ENCODE measurements at places on chromosomes 6 and 20. TPM values are rescaled to one million over a fixed set of nuclear protein-coding genes. Genes with fewer than 3 reads are reported as not detected.

DNA sequence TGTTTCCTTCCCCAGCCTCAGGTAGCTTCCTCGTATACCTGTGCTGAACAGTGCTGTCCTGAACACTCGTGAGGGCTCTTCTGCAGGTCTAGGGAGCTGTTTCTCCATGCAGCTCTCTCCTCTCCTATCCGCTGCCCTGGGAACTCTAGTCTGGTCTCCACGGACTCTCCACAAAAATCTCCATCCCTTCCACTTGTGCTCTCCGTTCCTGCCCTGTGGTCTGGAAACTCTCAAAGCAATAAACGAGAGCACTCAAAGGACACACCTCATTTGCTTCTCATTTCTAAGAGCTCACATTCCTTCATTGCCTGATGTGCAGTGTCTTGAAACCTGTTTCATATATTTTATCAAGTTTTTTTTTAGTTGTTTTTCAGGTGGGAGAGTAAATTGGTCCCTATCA, 235.9 kb upstream of the RGS17 start:
- no peak for DNase-seq

DNA sequence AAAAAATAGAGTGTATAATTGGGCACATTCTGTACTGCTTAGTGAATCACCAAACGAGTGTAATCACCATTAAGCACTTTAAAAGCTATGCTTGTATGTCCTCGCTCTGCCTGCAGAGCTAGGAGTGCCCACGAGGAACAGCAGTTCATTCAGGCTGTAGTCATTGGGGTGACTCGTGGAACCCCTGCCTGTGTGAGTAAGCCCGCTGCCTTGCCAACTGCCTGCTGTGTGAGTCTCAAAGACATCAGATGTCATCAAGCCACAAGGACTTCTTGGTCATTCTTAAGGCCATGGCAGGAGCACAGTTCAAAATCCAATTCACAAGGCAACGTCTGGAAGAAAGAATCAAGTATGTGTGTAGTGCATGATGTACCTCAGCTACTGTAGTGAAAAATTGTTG, 60.4 kb downstream of the FOXO3 start:
- no peak for DNase-seq

DNA sequence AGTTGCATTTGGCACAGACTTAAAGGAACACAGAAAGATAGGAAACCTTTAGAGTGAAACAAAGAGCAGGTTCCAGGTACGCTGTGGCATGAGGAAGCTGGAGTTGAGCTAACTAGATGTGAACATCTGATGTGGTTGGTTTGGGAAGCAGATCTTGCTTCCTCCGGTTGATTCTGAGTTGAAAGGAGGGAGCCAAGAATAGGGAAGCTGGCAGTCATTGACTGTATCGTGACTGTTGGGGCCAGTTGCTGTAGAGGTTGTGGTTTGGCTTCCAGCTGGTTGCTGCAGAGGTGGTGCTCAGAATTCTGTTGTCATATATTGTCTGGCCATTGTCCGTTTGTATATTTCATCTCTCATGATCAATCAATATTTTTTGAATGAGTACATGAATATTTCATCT, 325.9 kb downstream of the PLCB1 start:
- DNase-seq = no peak

- DNase-seq = no peak
Observed at GRCh38 chr6:12472601-12473038, 182.5 kb downstream of the EDN1 start.

GRCh38 chr20:651713-652614, 1.0 kb downstream of the SRXN1 start:
- no peak for DNase-seq

- no peak for DNase-seq
Observed at GRCh38 chr20:61461461-61461860, 209.4 kb downstream of the CDH4 start.

- DNase-seq = no peak
Observed at GRCh38 chr6:89045576-89045975, 35.0 kb upstream of the PNRC1 start.

DNA sequence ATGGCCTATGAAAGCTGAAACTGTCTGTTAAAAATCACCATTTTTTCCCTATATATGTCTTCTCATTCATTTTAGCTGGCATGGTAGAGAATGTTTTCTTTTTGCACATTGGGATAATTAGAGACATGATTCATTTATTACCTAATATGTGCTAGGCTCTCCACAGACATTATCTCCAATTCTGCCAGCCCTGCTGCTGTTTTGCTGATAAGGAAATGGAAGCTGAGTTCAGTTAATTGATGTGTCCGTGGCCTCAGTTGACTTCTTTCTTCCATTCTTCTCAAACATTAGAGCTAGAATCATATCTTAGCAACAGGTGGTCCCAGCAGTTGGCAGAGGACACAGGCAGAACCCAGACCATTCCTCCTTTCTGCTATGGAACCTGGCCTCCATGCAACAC, 644.1 kb upstream of the CITED2 start:
- DNase-seq = no peak

DNA sequence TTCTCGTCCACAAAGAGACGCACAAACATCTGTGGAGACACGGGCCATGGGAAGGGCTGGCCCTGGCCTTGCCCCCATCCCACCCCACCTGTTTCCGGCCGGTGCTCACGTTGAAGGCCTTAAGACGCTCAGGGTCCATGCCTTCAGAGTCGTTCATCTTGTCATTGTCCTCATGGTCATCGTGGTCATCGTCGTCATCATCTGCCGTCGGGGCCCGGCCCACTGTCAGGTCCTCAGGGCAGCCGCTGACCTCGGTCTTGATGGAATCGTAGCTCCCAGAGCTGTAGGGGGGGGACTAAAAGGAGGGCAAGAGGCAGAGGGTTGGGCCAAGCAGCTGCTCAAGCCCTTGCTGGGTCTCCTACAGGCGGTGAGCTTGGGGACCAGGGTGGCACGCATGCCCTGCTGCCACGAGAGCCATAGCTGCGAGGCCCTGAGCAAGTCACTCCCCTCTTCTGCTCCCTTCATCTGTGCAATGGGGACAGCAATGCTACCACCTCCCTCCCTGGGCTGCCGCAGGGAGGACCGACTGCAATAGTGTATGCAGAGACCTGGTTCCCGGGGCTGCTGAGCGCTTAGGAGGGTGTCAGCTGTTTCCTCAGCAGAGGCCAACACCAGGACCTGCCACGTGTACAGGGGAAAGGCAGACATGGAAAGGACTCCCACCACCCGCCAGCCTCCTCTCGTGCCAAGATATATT, 95.5 kb downstream of the ASXL1 start:
- DNase-seq = no peak

GRCh38 chr6:24149296-24149695, 23.3 kb downstream of the NRSN1 start:
- DNase-seq = no peak

DNA sequence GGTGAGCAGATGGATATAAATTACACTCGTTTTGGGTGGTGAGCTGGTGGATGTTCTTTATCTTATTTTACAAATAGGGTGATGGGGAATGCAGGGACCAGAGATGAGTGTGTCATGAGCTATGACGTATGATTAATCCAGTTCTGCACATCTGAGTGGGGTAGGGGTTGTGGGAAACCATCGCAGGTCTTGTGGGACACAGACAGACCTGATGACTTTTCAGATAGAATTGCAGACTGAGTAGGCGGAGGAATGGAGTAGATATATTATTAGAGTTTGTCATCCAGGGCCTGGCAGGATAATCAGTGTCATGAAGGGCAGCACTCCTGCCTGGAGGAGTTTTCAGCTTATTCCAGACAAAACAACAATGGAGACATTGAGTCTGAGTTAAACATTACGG, 12.9 kb upstream of the DSP start:
- no peak for DNase-seq

GRCh38 chr6:3723251-3723650, 28.3 kb downstream of the PXDC1 start:
- no peak for DNase-seq

GRCh38 chr6:43748765-43749164, 21.2 kb upstream of the VEGFA start:
- no peak for DNase-seq

DNA sequence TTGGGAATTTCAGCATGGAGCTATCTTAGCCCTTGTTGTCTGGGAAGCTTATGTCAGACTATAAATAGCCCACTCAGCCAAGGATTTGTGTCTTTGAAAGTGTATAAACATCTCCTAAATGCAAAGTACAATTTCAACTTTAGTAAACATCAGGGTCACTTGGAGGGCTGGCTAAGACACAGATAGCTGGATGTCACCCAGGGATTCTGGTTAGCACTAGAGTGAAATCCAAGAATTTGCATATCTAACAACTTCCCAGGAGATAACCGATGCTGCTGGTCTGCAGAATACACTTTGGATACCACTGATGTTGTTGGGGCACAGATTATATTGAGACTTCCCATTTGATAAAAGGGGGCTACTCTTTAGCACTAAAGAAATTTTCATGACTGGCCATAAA, 130.9 kb downstream of the PAX1 start:
- no peak for DNase-seq

- DNase-seq = no peak
Observed at GRCh38 chr6:165321555-165322145, 12.2 kb upstream of the C6orf118 start.

- DNase-seq = no peak
Observed at GRCh38 chr6:123404975-123405374, 231.8 kb downstream of the TRDN start.

- DNase-seq = no peak
Observed at GRCh38 chr20:52311209-52311794, 119.7 kb upstream of the ZFP64 start.

DNA sequence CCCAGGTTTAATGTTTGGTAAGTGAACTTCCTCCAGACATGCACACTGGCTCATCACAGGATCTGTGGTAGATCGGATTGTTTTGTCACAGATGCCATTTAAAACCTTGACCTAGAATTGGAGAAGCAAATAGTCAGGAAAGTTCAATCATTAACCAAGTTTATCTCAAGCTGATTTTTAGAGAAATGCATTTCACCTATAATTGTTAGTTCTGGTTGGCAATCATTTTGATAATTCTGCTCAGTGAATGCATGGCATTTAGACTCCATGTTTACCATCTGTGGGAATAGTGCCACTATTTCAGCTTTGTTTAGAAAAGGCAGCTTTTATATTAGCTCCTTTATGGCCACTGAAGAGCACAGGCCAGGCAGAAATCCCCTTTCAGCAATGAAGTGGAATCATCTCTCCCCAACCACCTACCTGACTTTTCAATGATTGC, 73.9 kb upstream of the IPCEF1 start:
- DNase-seq = no peak

DNA sequence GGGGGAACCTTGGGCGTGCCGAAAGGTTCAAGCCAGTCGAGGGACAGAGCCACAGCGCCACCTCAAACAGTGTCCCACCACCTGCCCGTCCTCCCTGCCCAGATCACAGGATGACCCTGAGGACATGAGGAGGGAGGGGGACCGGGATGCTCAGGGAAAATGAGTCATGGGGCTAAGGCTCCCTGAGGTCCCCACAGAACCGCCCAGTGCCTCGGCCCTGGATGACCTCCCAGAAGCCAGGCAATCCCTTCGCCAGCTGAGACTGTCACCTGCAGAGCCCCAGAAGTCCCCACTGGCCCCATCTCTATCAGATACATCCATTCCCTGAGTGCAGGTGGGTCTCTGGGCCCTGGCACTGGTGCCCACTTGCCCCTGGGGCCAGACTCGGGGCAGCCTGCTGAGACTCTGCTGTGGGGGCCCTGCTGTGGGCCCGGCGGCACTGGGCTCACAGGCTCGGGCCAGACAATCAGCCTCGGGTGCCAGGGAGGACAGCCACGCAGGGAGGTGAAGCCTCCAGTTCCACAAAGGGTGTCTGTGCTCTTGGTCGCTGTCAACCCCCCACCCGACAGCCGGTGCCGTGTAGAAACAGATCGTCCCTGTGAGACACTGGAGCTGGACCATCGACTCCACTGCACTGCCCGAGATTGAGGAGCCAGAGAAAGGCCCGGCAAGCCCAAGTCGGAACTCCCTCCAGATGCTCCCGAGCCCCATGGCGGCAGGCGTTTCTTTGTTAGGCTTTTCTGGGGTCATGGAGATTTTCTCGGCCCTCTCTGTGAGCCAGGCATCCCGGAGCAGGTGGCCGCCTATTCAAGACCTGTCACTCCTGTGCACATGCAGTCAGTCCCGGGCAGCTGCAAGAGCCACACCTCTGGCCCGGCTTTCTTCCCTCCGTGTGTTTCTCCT, 26.1 kb downstream of the PXDC1 start:
- no peak for DNase-seq

DNA sequence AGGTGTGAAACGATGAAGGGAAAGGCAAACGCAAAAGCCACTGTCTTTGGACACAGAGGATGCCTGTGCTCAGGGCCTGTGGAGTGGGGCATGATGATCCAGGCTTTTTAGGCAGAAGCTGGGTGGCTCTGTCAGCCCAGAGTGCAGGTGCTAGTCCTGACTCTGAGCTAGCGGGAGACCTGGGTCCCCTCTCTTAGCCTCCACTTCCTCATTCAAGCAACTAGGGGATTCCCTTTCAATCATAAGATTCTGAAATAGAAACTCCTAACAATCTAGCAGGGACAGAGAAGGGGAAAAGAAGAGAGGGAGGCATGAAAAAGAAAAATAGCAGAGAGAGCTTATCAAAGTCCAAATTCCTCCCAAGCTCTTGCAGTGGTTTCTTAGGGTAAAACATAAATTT, 7.6 kb upstream of the HIVEP2 start:
- DNase-seq = no peak

- no peak for DNase-seq
Observed at GRCh38 chr20:6231556-6231955, 108.7 kb upstream of the FERMT1 start.

DNA sequence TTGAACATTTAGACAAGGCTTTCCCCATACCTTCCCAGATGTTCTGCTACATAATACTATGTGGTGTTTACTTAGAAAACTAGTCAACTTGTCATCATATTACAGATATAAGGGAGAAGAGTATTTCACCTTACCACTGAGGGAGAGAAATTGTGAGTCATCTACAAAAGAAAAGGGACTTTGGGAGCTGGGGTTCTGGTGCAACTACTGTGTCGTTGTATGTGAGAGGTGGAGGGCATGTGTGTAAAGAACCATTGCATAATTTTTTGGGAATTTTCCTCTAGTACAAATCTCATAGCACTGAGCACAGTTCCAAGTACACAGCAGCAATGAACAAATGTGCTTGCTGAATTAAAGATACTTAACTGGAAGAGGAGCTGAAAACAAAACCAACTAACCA, 665.6 kb downstream of the DHX35 start:
- DNase-seq = no peak

Gene CALHM6
- total RNA-seq = not detected

Gene BPIFA1
- not detected for total RNA-seq

Gene MOG
- total RNA-seq = not detected

Gene DCDC2
- total RNA-seq = not detected

Gene APCDD1L
- not detected for total RNA-seq

Gene CDSN
- total RNA-seq = not detected

Gene EFCAB8
- total RNA-seq = not detected

Gene DEFB127
- total RNA-seq = not detected

Gene TRIM40
- total RNA-seq = not detected

Gene DYNLRB1
- total RNA-seq = 185 TPM

Gene KIAA1755
- 1.6 TPM for total RNA-seq

Gene HACE1
- 22.0 TPM for total RNA-seq

Gene BPIFB2
- total RNA-seq = not detected

Gene MEI4
- total RNA-seq = 0.86 TPM

Gene ZDHHC14
- total RNA-seq = 5.1 TPM

Gene SPDEF
- not detected for total RNA-seq

Gene SSTR4
- total RNA-seq = not detected

Gene DPPA5
- total RNA-seq = not detected

Gene GTSF1L
- not detected for total RNA-seq
